ENCODE measurements at places on chromosomes 3 and 15.

DNA sequence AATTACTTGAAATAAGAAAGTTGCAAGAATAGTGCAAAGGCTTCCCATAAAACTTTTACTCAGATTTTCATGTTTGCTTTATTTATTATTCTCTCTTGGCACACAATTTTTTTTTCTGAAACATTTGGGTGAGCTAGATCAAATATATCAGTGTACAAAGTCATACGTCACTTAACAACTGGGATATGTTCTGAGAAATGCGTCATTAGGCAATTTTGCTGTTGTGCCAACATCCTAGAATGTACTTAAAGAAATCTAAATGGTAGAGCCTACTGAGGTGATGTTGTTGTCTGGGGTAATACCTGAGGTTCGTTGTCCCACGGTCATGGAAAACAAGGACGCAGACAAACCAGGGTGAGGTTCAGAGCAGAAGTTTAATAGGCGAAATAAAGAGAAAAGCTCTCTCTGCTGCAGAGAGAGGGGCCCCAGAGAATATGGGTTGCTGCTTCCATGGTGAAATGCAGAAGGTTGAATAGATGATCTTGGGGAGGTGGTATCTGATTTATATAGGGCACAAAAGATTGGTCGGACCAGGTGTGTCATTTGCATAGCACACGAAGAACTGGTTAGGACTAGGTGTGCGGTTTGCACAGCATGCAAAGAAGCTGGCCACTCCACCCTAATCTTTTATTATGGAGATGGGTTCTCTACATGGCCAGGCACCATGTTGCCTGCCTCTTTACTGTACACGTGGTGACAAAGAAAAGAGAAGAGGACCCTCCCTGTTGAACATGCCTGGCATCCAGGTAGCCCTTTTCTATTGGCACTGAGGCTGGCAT is 8.8 kb upstream of the GRAMD1C start:
- no peak for DNase-seq

- no peak for DNase-seq
Observed at GRCh38 chr3:197205675-197206074, 92.7 kb downstream of the DLG1 start.

DNA sequence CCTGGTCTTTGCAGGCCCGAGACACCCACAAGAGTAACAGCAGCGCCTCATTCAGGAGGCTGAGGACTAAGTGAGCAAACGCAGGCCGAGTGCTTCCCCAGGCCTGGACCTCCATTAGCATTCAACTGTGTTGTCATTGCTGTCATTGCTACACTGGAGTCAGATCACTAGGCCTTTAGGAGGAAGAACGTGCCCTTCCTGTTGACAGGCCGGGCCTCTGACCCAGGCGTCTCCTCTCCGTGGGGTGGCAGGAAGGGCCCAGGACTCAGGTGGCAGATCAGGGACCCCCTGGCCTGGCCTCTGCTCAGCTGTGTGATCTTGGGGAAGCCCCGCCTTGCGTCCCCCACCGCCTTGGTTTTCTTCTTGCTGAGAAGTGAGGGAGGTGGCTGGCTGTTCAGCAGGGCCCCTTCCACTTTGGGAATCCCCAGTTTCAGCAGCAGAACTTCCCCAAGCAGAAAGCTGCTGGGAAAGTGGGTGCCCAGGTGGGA is 19.1 kb downstream of the ZDHHC19 start:
- DNase-seq, result no peak

- no peak for DNase-seq
Observed at GRCh38 chr3:108114423-108115065, 23.7 kb upstream of the CD47 start.

DNA sequence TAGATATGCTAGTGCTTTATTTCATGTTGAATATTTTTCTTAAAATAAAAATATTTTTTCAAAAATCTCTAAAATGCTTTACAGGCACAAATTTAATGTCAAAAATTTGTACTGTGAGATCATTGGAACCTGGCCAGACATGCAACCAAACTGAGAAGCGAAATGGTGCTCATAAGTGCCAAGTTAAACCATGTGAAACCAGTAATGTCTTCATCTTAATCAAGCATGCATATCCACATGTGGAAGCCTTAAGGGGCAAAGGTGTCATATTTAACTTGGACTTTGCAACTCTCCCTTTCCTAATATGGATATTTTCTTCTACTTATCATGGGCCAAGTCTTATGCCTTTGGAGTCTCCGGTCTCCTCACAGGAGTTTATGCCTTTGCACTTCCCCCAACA is 208.9 kb upstream of the COL8A1 start:
- no peak for DNase-seq

DNA sequence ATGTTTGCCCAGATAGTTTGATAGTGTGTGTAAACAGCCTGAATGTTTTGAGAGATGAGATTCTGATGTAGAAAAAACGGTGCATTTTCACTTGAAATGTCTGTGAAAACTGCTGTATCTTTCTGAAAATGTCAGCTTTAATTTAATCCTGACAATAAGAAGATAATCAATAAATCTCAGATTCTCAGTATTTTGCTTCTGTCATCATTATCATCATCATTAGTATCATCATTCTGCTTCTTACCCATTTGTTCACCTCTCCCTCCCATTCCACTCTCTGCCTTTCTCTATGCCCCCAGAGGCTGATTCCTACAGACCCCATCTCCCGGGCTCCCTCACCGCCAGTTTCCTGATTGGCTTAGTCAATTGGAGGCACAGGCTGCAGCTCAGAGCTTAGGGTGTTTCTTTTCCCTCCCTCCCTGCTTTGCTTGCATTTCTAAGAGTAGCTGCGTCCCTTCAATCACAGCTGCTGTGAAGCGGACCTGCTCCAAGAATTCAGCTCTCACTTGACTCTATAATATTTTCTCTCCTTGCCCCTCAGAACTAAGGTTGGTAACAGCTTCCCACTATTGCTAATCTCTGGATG is 8.2 kb upstream of the SNTN start:
- no peak for DNase-seq

GRCh38 chr3:26099692-26100091 is 309.8 kb downstream of the OXSM start:
- no peak for DNase-seq

GRCh38 chr3:47073685-47074084 is 90.2 kb downstream of the SETD2 start:
- DNase-seq, result no peak

- DNase-seq, result no peak
Observed at GRCh38 chr3:89059211-89059925, 48.1 kb upstream of the EPHA3 start.

DNA sequence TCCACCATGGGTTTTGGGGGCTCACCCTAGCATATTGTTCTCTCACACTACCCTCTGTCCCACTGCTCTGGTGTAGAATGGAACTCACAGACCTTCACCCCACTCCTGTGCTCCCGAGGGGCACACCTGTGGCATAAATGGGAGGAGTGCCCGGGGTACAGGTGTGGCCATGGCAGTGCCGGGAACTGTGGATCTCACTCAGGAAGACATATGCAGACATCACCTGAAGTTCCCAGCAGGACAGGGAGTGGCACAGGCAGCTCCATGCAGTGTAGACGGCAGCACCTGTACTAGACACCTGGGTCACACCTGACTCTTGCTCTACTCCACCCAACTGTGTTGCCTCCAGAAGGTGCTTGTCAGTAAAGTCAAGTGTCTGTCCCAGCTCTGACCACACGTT is 57.6 kb upstream of the MRPS22 start:
- DNase-seq, result no peak

- no peak for DNase-seq
Observed at GRCh38 chr3:7381741-7382140, 520.8 kb downstream of the GRM7 start.

DNA sequence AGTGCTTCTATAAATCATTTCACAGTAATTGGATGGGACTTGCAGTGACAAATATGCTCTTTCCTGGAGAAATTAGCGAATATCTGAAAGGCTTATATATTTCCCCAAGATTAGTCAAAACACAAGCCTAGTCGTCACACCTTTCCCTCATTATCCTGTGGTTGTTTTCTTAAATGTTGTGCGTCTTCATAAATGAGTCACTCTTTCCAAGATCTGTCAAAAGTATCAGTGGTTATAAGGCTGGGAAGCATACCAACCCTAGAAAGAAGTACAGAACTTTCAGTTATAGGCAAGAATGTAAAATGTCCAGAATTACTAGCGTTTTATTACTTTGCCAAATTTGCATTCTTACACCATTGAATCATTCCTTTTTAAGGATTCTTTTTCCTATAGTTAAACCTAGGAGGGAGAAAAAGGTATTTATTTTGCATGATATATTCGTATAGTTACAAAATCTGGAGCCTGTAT is 33.6 kb downstream of the TMEM212 start:
- no peak for DNase-seq

- DNase-seq, result no peak
Observed at GRCh38 chr3:58478781-58479180, 13.1 kb upstream of the KCTD6 start.

DNA sequence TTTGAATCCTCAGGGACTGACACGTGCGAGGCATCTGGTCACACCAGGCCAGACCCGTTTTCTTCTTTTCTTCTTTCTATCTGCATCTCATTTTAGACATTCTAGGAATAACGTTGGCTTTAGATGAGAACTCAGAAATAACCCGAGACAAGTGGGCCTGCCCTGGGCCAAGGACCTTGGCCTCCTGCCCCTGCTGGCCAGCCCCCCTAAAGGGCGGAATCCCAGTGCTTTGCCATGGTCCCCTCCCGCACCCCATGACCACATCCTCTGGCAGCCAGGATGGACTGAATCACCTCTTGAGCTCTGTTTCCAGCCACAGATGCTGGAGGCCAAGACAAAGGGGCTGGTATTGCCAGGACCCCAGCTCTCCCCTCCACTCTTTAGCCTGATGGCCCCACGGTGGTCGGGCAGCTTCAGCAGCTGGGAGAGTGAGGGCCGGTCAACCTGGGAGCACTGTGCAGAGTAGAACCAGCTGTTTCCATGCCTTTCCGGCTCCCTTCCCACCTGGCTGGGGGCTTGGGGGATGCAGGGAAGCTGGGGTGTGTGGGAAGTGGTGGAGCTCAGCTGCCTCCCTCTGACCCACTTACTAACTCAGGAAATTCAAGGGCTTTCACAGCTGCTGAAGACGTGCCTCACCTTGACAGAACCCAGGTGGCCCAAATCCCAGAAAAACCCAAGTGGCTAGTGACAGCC is 190.9 kb downstream of the FAM43A start:
- no peak for DNase-seq

- no peak for DNase-seq
Observed at GRCh38 chr3:94303897-94304296, 241.0 kb downstream of the NSUN3 start.

- DNase-seq, result peak; percentile 83
Observed at GRCh38 chr3:164533275-164533674, 545.0 kb downstream of the SI start.

DNA sequence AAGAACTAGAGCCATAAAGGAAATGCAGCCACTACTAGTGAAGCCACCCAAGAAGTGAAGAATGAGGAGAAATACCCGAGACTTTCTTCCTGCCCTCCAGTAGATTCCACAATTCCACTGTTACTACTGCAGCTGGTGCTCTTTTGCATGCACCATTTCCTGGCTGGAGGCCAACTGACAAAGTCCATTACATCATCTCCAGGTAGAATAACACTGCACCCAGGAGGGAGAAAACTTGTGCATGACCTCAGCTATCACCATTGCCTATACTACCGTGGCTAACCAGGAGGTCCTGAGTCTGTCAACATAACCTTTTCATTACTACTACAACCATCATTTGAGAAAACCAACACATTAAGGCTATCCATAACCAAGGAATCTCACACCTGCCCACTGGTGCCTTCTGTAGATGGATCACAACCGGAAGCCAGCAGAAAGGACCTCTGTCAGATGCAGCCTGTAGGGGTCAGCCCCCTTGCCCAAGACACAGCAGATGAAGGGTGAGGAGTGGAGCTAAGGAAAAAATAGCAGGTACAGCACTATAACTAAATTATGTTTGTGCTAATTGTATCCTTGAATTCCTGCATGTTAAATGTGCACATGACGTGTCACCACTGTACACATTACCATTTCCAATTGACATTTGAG is 200.8 kb upstream of the C2CD4B start:
- DNase-seq, result no peak

DNA sequence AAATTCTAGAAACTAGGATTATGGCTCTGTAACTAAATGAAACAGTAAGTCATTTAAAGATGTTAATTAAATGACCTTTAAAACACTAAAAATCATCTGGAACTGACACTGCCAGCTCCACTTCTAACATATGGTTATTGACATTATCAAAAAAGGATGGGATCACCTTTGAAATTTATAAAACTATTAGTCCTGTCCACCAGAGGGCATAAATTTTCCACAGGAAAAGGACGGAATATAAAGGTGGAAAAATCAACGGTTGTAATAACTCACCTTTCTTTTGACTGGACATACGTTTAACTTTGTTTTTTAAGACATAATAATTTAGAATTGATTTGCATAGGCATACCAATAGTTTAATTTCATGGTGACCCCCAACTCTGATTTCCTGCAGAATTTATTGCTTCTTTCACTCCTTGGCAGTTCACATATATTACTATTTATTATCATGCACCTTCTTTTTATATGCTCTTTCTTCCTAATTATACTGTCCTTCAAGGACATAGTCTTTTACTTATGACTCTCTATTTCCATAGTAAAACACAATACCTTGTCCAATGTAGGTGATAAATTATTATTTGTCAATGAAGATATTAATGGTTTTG is 345.7 kb downstream of the CADM2 start:
- DNase-seq, result no peak

DNA sequence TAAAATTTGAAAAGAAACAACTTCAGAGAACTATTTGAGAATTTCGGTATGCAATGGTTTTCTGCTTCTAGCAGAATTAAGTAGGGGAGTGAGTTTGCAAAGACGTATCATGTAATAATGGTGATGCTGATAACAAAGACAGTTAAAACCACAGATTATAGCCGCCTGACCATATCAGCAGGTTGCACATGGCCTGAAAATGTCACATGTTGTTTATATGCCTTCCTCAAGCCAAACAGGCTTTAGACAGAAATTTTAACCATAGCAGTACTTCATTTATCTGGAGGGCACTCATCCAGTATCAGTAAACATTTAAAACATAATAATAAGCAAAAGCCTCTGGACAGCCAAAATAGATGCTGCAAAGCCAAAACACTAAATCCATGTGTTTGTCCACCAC is 131.7 kb downstream of the RYR3 start:
- no peak for DNase-seq

DNA sequence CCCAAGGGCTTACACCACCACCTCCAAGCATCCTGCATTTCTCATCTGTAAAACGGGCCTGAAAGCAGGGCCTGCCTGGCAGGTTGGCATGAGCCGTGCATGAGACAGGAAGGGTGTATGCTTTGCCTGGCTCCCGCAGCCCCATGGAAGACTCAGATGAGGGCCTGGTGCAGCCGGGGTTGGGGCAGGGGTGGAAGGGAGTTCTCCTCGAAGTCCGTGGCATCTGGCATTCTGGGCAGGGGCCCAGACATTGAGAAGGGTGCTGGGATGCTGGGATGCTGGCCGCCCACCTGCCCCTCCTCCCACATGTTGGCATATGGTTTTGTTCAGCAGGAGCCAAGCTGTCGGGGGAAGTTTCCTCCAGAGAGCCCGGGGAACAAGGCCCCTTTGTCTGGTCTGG is 13.0 kb upstream of the FBLN2 start:
- DNase-seq, result no peak
